Activated CD8-positive, alpha-beta memory T cell treated with anti-CD3 and anti-CD28 coated beads for 1 hour (primary cell): ENCODE measurements at places on chromosomes 12 and 14.

DNA sequence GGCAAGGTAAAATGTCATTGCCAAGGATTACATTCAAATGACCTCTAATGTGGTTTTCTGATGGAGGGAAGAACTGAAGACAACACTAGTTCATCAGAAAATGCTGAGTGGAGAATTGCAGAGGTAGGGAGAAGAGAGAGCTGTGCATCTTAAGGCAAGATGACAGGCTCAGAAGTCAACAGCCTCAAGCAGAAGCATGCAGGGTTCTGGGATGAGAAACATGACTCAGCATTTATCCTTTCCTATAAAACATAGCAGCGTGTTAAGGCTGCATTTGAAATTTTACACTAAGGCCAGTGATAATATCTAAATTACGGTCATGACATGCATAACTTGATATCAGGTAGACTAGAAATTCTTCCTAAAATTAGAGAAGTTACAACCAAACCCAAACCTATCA is 53.7 kb upstream of the DYRK2 start:
- DNase-seq = no peak

- DNase-seq = no peak
Measured at GRCh38 chr14:83624541-83624940, 1905.4 kb upstream of the FLRT2 start.

- DNase-seq = no peak
Measured at GRCh38 chr14:64684091-64684490, 20.1 kb upstream of the PLEKHG3 start.

GRCh38 chr12:11482955-11483354 is 87.6 kb upstream of the PRB2 start:
- no peak for DNase-seq

DNA sequence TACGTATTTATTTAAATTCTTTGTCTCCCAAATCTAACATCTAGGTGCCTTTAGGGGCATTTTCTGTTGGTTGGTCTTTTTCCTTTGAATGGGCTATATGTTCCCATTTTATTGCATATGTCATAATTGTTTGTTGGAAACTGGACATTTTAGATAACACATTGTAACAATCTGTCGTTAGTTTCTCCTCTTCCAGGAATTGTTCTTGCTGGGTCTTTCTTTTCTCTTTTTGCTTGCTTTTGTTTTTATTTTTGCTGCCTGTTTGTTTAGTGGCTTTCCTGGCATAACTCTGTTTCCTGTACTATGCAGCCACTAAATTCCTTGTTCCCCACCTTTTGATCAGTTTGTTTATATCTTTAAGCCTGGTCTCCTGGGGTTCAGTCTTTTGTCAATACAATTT is 244.3 kb upstream of the RTL1 start:
- no peak for DNase-seq

DNA sequence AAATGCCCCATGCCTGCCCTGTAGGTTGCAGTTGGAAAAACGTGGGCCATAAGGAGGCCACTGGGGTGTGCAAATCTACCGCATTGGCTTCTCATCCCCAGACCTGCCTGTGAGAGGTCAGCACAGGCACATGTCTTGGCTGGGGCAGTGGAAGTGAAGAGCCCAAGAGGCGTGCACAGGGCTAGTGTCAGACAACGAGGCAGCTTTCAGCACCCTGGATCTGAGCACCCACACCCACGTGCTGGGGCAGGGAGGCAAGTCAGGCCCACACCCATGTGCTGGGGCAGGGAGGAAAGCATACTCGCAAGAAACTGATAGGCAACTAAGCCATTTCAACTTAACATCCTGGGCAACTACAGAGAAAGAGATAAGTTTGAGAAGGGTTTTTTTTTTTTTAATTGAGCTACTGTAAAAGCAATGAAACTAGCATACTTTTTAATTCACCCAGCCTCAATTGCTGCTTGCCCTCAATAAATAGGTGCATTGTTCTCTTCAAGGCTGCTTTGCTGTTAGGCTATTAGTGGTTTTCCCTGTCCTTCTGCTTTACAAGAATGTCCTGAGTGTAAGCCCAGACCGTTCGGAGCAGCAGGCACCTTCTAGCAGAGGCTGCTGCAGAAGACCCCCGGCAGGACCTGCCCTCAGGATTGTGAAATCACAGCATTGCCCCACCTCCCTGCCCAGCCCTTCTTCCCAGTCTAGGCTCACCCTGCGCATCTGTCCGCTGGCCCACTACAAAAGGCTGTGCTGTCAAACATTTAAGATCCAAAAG is 355.3 kb upstream of the FKBP4 start:
- no peak for DNase-seq

GRCh38 chr12:113142886-113143332 is 6.6 kb upstream of the CFAP73 start:
- no peak for DNase-seq

DNA sequence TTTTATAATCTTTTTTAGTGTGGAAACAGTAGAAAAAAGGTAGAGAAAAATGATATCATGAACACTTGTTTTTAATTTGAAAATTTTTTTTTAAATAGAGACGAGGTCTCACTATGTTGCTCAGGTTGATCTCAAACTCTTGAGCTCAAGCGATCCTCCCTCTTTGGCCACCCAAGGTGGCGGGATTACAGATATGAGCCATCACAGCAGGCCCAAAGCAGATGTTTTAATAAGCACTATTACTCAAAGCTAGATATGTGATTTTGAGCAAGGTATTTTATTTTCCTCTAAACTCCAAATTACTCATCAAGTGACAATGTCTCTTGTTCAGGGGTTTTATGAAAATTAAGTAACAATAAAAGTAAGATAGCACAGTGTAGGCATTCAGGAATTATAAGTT is 10.7 kb upstream of the WDR89 start:
- no peak for DNase-seq

- DNase-seq = no peak
Measured at GRCh38 chr12:67661311-67662021, 12.9 kb downstream of the DYRK2 start.

DNA sequence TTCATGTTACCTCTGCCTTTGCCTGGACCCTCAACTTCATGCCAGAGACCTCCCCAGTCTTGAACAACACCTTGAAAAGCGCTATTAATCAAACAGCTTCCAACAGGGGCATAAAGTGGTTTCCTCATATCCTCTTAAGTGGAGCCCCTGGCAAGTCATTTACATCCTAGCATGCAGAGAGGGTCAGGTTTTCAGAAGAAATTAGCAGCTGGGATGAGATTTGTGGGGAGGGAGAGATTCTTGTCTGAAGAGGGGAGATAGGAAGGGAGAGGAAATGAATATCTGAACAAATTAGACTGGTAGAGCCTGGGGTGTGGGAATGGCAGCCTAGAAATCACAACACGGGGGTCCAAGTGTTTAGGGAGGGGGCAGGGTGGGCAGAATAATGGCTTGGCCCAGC is 45.6 kb downstream of the CALM1 start:
- no peak for DNase-seq

DNA sequence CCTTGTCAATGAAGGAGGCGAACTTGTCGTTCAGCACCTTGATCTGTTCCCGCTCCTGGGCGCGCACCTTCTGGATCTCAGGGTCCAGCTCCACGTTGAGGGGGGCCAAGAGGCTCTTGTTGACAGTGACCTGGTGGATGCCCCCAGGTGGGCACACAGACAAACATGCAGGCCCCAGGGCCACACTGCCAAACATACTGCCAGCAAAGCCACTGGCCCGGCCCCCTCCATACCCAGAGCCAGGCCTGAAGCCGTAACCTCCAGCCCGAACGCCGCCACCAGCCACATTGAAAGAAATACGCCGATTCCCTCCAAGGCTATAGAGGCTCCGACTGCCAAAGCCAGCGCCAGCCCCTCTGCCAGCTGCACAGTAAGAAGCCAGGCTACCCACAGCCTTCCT is 337 bp downstream of the KRT74 start:
- DNase-seq = no peak

- DNase-seq = no peak
Measured at GRCh38 chr14:105498430-105499255, 7.6 kb downstream of the TEDC1 start.

- no peak for DNase-seq
Measured at GRCh38 chr14:34867199-34867598, 8.0 kb downstream of the BAZ1A start.

DNA sequence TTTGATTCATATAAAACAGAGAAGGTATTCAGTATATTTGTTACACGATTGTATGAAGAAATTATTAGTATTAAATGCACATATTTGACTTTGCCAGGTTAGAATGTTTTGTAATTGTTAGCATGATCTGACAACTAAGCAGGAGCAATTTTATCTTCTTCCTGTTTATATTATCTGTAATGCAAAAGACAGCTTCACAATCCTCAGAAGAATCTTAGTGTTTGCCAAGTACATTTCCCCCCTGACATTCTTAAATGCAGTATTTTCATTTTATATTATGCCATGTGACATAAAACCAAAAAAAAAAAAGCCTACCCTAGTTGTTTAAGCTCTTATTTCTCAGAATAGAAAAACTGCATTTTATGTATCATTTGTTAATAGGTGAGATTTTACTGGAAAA is 469.4 kb downstream of the FOXG1 start:
- no peak for DNase-seq

- no peak for DNase-seq
Measured at GRCh38 chr12:85155791-85156190, 119.6 kb downstream of the LRRIQ1 start.

DNA sequence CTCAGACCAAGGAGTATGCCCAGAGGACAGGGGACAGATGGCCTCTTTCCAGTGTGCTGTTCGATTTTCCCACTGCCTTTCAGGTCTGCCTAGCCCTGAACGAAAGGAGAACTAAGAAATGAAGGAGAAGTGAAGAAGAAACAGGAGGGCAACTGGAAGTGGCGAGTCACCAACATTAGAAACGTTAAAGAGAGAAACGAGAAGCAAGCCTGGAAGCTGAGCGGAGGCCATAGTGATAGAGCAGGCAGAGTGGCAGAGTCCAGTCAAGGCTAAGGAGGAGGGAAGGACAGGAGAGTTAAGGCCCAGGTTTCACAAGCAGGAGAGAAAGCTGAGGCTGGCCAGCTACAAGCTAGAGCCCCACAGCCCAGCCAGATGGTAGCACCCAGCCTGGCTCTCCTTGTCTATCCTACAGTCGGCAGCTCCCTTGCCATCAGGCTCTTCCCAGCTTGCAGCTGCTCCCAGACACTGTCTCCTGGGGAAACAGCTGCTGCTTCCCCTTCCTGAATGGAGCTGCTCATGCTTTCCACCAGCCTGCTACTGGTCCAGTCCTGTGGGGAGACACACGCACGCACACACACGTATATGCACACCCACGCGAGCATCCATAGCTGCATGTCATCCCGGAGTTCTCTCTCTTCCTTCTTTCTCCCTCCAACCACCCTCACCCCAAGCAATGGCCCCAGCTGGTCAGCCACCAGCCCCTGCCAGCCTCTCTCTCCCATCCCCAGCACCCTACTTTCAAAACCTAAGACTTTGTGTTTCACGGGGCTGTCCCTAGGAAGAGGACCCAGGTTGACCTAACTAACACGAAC is 139.7 kb upstream of the CCND2 start:
- DNase-seq = no peak

DNA sequence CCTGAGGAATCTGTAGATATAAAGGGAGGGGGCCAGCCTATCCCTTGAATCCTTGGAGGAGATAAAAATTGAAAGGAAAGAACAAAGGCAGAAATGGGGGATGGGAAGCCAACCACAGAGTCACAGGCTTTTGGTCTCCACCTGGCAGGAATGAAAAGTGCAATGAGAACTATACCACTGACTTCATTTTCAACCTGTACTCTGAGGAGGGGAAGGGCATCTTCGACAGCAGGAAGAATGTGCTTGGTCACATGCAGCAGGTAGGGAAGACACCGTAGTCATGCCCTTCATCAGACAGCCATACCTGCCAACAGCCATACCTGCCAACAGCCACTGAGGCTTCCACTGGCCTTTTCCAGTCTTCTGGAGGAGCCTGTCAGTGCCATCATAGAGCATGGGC is 13.4 kb downstream of the ASB8 start:
- no peak for DNase-seq

DNA sequence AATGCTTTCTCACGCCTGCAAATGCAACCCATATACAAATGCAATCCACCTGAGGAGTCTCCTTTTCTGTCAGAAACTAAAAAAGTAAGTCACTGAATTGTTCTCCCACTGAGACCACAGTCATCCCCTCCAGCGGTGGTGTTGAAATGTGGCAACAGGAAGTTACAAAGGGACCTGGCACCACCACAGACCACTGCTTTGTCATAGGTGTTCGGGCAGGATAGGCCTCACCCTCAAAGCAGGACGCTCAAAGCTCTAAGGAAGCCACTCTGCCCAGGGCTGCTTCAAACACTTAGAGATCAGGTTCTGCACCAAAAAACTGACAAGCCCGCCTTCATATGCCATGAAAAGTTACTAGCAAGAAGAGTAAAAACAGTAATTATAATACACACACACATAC is 11.3 kb downstream of the PHLDA1 start:
- no peak for DNase-seq

DNA sequence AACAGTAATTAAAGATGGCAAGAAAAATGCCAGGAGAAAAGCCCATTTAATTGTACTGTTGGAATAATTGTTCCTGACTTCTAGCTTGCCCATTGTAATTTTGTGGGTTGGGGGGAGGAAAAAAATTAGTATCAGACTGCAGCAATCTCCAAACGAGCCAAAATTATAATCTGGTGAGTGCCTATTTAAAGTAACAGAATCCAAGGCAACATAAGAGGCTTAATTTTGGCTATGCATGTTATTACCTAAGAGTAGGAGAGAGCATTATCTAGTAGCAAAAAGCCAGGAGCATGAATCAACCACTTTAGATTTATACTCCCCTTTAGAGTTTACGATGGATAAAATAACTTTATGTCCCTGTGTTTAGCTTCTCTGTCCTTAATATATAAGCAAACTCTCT is 14.6 kb upstream of the DENND5B start:
- DNase-seq = no peak

DNA sequence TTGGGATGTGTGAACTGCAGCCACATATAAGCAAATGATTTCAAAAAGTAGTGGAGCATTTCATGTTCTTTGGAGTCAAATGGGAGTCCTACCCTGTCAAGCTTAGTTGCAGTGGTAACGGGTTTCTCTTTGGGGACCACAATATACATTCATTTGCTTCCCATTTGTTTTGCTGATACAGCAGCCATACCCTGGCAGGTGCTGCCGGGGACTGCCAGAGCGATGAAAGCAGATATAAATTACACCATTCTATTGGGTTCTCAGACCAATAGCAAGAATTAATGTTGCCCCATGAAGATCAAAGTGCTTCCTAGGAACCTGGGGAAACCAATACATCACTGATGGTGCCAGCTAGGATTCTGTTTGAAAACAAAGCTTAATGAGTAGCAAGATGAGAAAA is 1621.5 kb upstream of the FLRT2 start:
- DNase-seq = no peak

- DNase-seq = no peak
Measured at GRCh38 chr14:68471029-68471963, 321.6 kb downstream of the ZFP36L1 start.

- no peak for DNase-seq
Measured at GRCh38 chr12:132257955-132258490, 71.4 kb downstream of the GALNT9 start.

GRCh38 chr12:1443421-1444141 is 150.8 kb downstream of the FBXL14 start:
- no peak for DNase-seq
